ENCODE measurements at places on chromosomes 3 and 15. TPM values are rescaled to one million over a fixed set of nuclear protein-coding genes. Genes with fewer than 3 reads are reported as not detected.

- peaks cover 5% of the 10 kb centered on the region for H3K4me1 ChIP-seq
- H3K27me3 ChIP-seq, result peaks cover 10% of the 10 kb centered on the region
- H3K4me3 ChIP-seq, result peak overlapping the region; percentile 92
- H3K27ac ChIP-seq, result peak overlapping the region; percentile 62
- no peak for DNase-seq
These were observed 984 bp downstream of the PLSCR4 start for GRCh38 chr3:146249921-146250320.

GRCh38 chr15:42692536-42692935 lies 44.4 kb downstream of the CDAN1 start:
- no peak for DNase-seq
- H3K27me3 ChIP-seq, result no peaks in the 10 kb centered on the region
- H3K4me3 ChIP-seq, result no peak overlapping the region
- H3K27ac ChIP-seq, result no peak overlapping the region
- H3K36me3 ChIP-seq, result no peaks in the 10 kb centered on the region

- no peaks in the 10 kb centered on the region for H3K4me1 ChIP-seq
- DNase-seq, result no peak
- H3K4me3 ChIP-seq, result no peak overlapping the region
- H3K27me3 ChIP-seq, result peaks cover 4% of the 10 kb centered on the region
- H3K36me3 ChIP-seq, result no peaks in the 10 kb centered on the region
- H3K27ac ChIP-seq, result no peak overlapping the region
These were observed 335.2 kb upstream of the MCTP2 start for GRCh38 chr15:93895976-93896770.

GRCh38 chr15:69843276-69843899 lies 254.3 kb downstream of the TLE3 start:
- peaks cover 16% of the 10 kb centered on the region for H3K27me3 ChIP-seq
- no peak overlapping the region for H3K27ac ChIP-seq
- H3K4me1 ChIP-seq, result peaks cover 20% of the 10 kb centered on the region
- DNase-seq, result no peak
- H3K4me3 ChIP-seq, result no peak overlapping the region
- no peaks in the 10 kb centered on the region for H3K36me3 ChIP-seq

GRCh38 chr3:42508562-42508961 lies 6.1 kb downstream of the VIPR1 start:
- H3K36me3 ChIP-seq, result no peaks in the 10 kb centered on the region
- H3K4me1 ChIP-seq, result peaks cover 7% of the 10 kb centered on the region
- H3K27me3 ChIP-seq, result peaks cover 32% of the 10 kb centered on the region

GRCh38 chr3:93924491-93924890 lies 49.2 kb downstream of the PROS1 start:
- H3K36me3 ChIP-seq, result peaks cover 3% of the 10 kb centered on the region
- no peaks in the 10 kb centered on the region for H3K4me1 ChIP-seq
- H3K27ac ChIP-seq, result no peak overlapping the region
- DNase-seq, result no peak
- H3K27me3 ChIP-seq, result no peaks in the 10 kb centered on the region
- no peak overlapping the region for H3K4me3 ChIP-seq

GRCh38 chr3:64900617-64901521 lies 213.1 kb upstream of the ADAMTS9 start:
- H3K36me3 ChIP-seq, result no peaks in the 10 kb centered on the region
- no peaks in the 10 kb centered on the region for H3K27me3 ChIP-seq
- no peak overlapping the region for H3K4me3 ChIP-seq
- no peak for DNase-seq

GRCh38 chr3:96354742-96355141 lies 459.7 kb upstream of the EPHA6 start:
- no peak overlapping the region for H3K27ac ChIP-seq
- no peak for DNase-seq
- H3K36me3 ChIP-seq, result no peaks in the 10 kb centered on the region
- no peak overlapping the region for H3K4me3 ChIP-seq
- no peaks in the 10 kb centered on the region for H3K4me1 ChIP-seq

GRCh38 chr15:34653992-34654391 lies 70.5 kb upstream of the GOLGA8B start:
- H3K27me3 ChIP-seq, result peaks cover 10% of the 10 kb centered on the region
- no peak for DNase-seq
- H3K27ac ChIP-seq, result no peak overlapping the region
- H3K4me3 ChIP-seq, result no peak overlapping the region

- no peak overlapping the region for H3K4me3 ChIP-seq
- H3K4me1 ChIP-seq, result peaks cover 5% of the 10 kb centered on the region
- no peak for DNase-seq
- H3K36me3 ChIP-seq, result peaks cover 5% of the 10 kb centered on the region
These were observed 231.9 kb downstream of the DTWD1 start for GRCh38 chr15:49852756-49853155.

DNA sequence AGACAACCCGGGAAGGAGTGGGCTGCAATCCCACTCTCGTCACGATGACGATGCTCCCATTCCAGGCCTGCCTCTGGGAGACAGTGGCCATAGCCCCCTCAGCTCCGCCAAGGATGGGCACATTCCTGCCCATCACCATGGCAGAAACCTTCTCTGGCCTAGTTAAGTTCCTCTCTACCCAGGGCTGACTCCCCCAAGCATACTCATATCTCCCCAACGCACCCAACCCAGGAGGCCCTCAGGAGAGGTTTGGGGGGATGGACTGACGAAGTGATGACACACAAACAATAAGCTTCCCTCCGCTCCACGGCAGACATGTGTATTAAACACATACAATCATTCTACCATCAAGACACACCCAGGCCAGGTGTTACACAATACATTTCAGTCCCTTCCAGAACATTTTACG lies 60.1 kb downstream of the VGLL4 start:
- no peaks in the 10 kb centered on the region for H3K27me3 ChIP-seq
- peaks cover 47% of the 10 kb centered on the region for H3K36me3 ChIP-seq

DNA sequence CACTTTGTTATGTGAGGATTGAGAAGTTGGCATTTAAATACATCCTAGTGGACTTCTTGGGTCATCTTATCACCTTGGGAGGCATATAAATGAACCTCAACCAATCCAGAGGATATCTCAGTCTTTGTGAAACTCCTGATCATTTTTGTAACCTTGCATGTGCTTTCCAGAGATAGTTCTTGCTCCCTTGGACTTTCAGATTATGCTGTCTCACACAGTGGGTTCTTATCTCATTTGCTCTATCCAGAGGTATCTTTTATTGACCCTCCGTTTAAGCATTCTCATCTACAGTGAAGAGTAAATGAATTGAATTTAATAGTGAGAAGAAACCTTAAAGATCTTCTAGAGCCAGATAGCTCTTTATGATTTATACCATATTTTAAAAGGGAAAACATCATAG lies 10.4 kb downstream of the ARMC8 start:
- no peaks in the 10 kb centered on the region for H3K4me1 ChIP-seq
- H3K27ac ChIP-seq, result no peak overlapping the region

DNA sequence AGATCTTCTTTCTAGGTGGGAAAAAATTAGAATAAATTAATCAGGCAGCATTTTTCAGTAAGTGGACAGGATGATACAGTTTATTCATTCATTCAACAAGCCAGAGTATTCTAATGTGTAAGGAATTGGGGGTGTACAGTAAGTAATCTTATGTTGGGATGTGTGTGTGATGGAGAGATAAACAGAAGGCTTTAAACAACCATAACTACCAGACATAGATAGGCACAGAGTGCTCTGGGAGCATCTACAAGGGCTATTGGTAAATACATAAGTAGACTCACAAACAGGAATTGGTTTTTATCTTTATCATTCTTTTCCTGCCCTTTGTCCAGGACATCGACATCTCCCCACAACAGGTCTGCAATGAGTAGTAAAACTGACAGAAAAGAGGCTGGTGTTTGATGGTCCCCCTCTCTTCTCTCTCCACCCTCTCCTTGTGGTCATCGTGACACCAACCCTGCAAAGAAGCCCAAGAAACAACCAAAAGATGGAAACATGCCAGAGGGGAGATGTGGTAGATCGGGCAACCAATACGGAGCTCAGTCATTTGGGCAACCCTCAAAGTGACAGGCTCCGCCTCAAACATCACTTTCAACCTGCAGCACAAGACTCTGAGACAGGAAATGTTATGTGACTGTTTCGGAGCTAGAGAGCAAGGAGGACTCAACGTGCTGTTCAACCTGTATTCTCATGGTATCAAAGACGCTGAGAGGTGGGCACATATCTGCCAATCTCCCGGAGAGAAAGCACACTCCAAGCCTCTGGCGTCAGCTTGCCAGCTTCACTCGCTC lies 28.7 kb upstream of the B3GNT5 start:
- no peaks in the 10 kb centered on the region for H3K4me1 ChIP-seq
- no peak overlapping the region for H3K27ac ChIP-seq
- peaks cover under 1% of the 10 kb centered on the region for H3K27me3 ChIP-seq

DNA sequence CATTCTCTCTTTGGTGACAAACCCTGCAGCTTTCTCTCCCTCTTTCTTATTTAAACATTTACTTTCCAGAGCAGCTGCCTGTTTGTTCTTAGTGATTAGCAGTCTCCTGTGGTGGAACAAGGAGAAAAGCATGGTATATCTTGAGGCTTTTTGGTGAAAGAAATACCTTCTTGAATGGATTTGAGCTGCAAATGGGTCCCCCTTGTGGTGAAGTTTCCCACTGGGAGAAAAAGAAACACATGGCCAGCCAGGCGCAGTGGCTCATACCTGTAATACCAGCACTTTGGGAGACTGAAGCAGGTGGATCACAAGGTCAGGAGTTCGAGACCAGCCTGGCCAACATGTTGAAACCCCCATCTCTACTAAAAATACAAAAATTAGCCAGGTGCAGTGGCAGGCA lies 48.3 kb upstream of the ACP3 start:
- no peak for DNase-seq
- no peaks in the 10 kb centered on the region for H3K36me3 ChIP-seq
- H3K27me3 ChIP-seq, result no peaks in the 10 kb centered on the region
- no peak overlapping the region for H3K27ac ChIP-seq
- H3K4me3 ChIP-seq, result no peak overlapping the region

DNA sequence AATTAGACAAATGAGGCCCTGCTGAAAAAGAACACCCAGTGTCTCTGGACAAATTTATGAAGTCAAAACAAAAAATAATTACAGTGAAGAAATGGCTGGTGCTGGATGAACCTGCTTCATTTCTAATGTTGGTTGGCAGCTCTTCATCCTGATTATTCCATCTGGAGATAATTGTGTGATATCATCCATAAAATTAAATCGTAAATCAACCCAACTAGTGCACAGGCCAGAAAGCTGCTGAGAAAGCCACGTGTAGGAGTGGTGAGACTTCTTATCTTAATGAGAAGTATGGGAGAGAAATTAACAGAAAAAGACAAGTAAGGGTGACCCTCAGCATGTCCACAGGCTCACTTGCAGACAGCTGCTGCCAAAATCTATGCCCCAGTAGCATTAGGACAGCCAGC lies 465.2 kb upstream of the TGFBR2 start:
- no peaks in the 10 kb centered on the region for H3K27me3 ChIP-seq
- no peaks in the 10 kb centered on the region for H3K36me3 ChIP-seq
- H3K4me3 ChIP-seq, result no peak overlapping the region
- no peak overlapping the region for H3K27ac ChIP-seq
- peaks cover 4% of the 10 kb centered on the region for H3K4me1 ChIP-seq

BCL2A1 gene
- total RNA-seq, result not detected

APH1B gene
- total RNA-seq, result 13.4 TPM

PLXNA1 gene
- total RNA-seq, result 59.2 TPM

FAH gene
- total RNA-seq, result 24.6 TPM

DPPA4 gene
- 14.9 TPM for total RNA-seq

CX3CR1 gene
- 0.21 TPM for total RNA-seq

CEMIP gene
- 16.4 TPM for total RNA-seq

SLC28A2 gene
- total RNA-seq, result 2.4 TPM

RHCG gene
- total RNA-seq, result 22.4 TPM

SCN11A gene
- total RNA-seq, result 1.4 TPM

CYP1A2 gene
- not detected for total RNA-seq
